ENCODE measurements at places on chromosomes 3 and 15. TPM values are rescaled to one million over a fixed set of nuclear protein-coding genes. Genes with fewer than 3 reads are reported as not detected.

DNA sequence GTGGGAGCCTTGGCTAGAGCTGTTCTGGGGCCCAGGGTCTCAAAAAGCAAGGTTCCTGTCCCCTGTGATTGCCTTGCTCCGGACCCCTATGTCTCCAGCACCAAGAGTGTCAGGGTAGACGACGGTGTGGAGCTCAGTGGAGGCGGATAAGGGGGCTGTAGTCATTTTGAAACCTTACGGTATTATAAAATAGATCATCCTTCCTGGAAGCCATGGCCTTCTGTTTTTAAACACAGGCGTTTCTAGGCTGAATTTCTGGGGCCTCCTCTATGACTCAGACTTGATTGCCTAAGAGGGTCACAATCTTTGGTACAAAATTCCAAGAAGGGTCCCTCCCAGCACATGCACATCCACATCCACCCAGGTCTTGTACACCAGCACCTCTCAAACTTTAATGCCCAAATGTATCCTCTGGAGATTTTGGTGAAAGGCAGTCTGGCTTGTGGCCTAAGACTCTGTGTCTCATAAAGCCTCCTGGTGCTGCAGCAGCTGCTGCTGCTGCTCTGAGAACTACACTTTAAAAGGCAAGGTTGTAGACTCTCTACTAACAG is 70.5 kb upstream of the XCR1 start:
- DNase-seq: no peak

- no peak for DNase-seq
Measured at GRCh38 chr15:96358001-96358801, 27.7 kb downstream of the NR2F2 start.

GRCh38 chr15:101813803-101814534 is 2.0 kb downstream of the OR4F15 start:
- no peak for DNase-seq

DNA sequence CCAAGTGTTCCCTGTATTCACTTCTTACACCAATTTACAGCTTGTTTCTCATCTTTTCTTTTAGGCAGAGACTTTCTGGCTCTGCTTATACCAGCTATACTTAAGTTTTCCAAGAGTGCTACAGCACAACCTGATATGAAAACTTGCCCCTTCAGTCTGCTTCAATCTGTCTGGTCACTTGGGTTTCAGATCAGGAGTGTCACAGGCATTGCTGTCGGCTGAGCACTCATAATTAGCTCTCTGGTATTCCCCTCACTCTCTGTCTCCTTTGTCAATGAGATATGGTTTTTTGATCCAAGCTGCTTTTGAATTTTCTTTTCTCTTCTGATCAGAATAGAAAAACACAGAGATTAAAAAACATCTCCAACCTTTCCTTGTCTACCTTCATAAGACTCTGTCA is 194.9 kb upstream of the UMPS start:
- no peak for DNase-seq

GRCh38 chr15:84666373-84666772 is 8.4 kb upstream of the NMB start:
- no peak for DNase-seq

DNA sequence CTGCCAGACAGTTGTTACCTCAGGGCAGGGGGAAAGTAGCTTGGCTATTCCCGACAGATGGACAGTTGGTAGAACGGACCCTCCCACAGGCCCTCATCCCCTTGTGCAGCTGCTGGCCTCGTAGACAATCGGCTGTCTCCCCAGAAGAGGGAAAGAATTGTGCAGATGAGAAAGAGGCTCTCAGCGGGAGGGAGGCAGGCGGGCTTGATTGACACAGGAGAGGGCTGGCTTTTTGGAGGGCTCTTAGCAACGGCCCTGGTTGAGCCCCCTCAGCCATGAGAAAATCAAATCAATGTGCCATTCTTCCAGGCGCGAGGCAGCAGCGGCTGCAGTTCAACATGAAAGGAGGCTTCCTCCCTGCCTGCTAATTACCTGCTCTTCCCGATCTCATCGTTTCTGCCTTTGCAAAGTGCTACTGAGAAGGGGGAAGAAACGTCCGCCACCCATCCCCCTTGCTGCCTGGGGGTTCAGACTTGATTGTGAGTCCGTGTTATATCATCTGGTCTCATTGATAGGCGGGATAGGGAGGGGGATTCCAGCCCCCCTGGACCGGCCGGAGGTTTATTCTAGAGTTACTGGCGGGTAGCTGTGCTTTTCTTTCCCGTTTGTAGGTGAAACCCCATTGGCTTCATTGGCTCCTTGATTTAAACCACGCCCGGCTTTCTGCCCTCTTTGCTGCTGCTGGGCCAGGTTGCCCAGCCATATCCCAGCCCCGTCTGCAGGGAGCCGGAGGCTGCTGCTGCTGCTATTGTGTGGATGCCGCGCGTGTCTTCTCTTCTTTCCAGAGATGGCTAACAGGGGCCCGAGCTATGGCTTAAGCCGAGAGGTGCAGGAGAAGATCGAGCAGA is at the start of gene TAGLN3:
Gene TAGLN3, plus strand, starts transcription at position 287 of the 848 bp plus-strand sequence. Its CDS starts 501 bp downstream, at position 788.
- no peak for DNase-seq

DNA sequence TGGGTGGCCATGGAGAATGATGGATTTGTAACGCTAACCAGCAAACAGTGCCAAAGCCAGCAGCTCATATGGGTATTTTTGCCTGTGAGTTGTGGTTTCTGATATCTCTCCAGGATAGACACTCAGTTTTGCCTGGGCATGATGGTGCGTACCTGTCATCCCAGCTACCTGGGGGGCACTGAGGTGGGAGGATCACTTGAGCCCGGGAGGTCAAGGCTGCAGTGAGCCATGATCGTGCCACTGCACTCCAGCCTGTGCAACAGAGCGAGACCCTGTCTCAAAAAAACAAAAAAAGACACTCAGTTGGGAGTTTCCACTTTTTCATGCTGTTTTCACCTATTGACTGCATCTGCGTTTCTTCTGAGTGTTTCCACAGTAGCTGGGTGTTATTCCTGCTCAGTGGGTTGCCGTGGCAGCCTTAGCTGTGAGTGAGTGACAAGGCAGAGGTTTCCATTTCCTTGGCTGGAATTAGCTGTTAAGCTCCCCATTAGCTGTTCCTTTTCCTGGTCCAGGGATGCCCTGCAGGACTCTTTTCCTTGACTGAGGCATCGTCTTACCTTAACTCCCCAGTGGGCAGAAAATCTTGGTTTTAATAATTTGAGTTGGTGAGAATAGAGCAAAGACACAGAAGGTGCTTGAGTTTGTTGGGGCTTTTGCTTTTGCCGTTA is 14.2 kb upstream of the RPP14 start:
- no peak for DNase-seq

DNA sequence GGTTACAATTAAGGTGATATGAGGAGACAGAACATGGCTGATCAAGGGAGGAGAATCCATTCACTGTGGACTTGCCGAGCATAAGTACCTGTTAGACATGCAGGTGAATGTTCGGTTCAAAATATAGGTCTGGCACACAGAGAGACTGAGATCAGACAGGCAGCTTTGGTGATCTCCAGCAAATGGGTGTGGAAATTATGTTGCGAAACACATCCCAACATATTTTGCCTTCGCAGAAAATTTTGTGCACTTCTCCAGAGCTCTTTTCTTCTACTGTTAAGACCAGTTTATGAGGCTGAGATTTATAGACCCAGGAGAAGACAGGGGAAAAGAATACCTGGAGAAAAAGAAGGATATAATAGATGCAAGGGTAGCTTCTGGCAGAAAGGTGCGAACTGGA is 183.2 kb downstream of the NEK10 start:
- DNase-seq: no peak

GRCh38 chr15:98164986-98165385 is 204.5 kb downstream of the ARRDC4 start:
- no peak for DNase-seq

GRCh38 chr3:69370156-69370883 is 15.6 kb downstream of the FRMD4B start:
- DNase-seq: no peak

DNA sequence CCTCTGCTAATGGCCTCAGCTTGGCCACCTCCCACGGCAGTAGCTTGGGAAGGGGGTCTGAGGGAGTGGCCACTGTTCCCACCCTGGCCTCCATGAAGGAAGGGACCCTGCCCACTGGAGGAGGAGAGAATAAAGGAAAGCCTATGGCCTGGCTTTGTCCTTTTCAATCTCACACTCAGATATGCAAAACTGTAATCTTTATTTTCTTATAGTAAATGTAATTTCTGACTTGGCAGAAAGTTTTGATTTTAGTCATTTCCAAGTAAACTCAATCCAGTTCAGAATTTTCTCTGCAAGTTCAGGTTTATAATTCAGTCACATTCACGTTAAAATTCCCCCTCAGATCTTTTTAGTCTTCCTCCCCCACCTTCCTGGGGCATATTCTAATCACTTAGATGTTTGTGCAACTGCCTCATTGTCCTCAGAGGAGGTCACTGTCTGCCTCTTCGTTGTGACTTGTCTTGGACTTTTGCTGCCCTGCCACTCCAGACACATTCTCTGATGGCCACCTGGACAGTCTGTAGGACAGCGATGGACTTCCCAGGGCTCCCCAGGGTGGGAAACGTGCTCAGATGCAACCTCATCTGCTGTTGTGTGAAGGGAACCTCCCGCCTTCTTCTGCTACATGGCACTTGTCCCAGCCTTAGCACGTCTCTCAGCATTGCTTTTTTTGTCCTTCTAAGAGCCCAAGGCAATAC is 222.8 kb upstream of the TBL1XR1 start:
- no peak for DNase-seq

DNA sequence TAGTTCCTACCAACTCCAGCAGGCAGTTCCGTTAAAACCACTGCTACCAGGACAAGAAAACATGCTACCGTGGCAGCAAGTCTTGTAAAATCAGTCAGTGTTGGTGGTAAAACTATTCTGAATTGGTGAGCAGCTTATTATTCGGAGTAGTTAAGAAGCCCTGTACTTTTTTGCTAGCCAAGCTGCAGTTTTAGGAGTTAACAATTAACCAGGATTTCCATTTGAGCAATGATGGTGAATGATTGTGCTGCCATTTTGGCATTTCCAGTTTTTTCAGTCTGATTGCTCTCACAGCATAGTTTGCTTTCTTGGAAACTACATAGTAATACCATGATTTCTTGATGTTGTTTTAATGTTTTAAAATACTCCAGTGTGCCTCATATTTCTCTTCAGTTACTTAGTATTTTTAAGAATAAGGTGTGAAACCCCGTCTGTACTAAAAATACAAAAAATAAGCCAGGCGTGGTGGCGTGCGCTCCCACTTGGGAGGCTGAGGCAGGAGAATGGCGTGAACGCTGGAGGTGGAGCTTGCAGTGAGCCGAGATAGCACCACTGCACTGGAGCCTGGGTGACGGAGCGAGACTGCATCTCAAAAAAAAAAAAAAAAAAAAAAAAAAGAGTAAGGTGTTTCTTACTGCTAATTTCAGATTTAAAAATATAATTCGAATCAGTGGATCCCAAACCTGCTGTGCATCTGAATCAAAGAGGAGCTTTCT is 43.8 kb upstream of the SCAANT1 start:
- no peak for DNase-seq

- DNase-seq: no peak
Measured at GRCh38 chr3:197878427-197878826, 71.6 kb upstream of the RPL35A start.

DNA sequence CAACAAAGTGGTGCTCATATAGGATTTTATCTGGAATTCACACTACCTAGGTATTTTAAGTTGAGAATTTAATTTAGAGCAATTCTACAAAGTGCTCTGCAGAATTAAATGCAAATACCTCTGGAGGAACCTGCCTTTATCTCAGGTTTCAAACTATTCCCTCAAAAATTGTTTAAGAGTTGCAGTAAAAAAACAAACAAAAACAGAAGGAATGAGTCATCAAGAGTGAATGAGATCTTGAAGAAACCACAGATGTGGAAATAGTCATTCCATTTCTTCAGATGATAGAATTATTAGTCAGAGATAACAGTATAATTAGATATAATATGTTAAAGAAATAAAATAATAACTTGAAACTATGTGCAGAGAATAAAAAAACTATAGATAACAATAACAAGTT is 80.8 kb upstream of the SCN5A start:
- no peak for DNase-seq

- no peak for DNase-seq
Measured at GRCh38 chr3:43950775-43951174, 260.0 kb downstream of the ABHD5 start.

DNA sequence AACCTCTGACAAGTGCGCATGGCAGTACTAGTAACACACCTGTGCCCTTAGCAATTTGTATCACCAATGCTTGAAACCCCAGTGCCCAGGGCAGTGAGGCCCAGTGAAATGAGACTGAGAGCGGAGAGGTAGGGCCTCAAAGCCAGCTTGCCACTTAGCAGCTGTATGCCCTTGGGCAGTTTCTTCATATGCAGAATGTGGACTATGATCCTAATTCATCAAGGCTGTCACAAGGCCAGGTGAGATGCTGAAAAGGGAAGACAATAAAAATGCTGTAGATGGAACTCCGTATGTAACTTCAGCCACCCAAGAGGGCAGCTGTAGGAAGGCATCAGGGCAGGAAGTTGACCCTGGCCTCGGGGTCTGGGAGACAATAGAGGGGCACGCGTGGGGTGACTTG is 74.4 kb downstream of the KY start:
- no peak for DNase-seq

GRCh38 chr15:65246026-65246714 is 34.9 kb upstream of the CILP start:
- no peak for DNase-seq

Gene AADACL2
- not detected for polyA plus RNA-seq

Gene CHRM5
- 0.17 TPM for polyA plus RNA-seq

Gene ZIC4
- not detected for polyA plus RNA-seq

Gene CCDC39
- 5.1 TPM for polyA plus RNA-seq

Gene CCR5
- polyA plus RNA-seq: 0.42 TPM

Gene SEMA7A
- polyA plus RNA-seq: 6.6 TPM

Gene ASB14
- polyA plus RNA-seq: 0.63 TPM

All from right renal pelvis (tissue), 4 donors.